ENCODE measurements at places on chromosomes 12 and 14.
A peak's percentile ranks its signal among the peaks of the same experiment; 100 is the strongest.

DNA sequence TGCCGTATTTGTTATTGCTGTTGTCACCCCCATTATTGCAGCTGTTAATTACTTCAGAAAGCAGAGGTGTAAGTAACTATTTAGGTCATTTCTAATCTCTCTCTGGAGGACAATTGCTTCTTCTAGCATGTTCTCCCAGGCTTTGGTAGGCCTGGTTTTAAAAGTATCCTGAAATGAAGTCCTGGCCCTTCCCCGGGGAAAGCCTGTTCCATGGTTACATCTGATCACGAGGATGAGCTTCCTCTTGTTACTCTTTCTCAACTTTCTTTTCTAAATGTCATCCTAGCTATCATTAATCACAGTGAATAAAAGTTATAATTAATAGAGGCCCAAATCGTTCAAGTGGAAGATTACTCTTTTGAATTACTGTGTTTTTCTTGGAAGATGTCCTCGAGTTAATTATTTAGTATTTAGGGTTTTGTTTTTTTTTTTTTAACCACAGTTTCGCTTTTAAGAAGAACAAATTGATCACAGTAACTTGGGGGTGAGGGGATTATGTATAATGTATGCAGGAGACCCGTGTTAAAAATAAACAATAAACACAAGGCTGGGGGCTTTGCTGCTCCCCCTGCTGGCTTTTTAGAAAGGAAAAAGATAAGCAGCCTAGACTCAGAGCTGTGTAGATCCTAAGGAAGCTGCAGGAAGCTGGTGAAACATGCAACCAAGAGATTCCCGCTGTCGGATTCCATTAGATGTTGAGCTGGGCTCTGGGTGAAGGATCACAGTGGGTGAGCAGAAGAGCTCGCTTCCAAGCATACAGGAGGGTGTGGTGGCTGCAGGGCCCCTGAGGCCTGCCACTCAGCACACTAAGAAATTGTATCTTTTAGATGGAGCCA, 420.1 kb downstream of the FUT8 start:
- peak; percentile 41 for DNase-seq

- no peak for DNase-seq
Measured at GRCh38 chr14:37597914-37598746, 2.7 kb downstream of the TTC6 start.

DNA sequence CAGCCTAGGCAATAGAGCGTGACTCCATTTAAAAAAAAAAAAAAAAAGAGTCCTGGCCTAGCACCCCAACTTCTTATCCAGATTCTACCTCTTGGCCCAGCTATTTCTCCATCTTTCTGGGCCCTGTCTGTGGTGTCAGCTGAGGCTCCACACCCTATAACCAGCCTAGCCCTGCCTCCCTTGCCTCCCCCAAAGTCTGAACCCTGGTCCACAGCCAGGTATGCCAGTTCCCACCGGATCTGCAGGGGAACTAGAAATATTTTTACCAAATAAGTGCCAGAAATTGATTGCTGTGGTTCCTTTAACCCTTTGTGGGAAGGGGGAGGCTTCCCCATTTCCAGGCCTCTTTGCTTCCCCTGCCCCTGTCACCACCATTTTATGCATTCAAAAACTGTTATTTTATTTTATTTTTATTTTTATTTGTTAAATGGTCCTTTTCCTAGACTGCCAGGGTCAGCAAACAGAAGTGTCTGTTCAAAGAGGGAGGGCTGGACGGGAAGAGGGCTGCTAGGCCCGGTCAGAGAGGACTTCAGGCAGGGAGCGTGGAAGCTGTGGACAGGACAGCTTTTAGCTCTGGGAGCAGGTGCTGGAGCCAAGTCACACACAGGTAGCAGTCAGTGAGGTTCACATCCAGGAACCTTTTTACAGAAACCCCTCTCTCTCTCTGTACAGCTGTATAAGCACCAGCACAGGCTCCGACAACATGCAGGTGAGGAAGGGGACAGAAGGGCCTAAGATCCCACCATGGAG, 23.2 kb downstream of the TTC9 start:
- no peak for DNase-seq

GRCh38 chr14:23663127-23663526, 27.0 kb downstream of the DHRS2 start:
- DNase-seq: no peak

DNA sequence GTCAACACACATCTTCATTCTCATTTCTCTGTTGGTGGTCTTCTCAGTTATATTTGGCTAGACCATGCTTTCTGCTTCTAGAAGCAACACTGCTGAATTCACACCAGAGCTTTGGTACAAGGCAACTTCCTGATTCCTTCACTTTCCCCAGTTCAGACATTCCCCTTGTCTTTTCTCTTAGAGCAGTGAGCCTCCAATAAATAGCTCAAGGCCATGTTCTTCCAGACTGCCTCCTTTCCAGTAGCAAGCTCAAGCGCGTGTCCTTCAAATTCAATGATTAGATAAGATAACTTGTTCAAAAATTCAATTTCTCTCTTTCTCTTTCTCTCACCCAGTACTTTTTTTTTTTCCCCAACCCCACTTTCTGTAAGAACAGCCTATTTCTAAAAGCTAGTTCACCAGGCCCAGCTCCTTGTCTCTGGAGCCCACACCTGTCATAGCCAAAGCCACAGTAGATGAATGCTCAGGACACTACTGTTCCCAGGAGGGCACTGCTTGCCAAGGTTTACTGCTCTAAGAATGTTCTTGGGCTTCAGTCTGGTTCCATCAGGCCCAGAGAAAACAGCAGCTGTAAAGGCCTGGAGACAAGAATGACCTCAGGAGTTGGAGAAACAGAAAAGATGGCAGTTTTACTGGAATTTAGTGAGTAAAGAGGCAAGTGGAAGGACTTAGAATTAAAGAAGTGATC, 17.7 kb downstream of the TBK1 start:
- DNase-seq: no peak

- peak; percentile 68 for DNase-seq
Measured at GRCh38 chr12:118034429-118035189, 18.1 kb downstream of the RFC5 start.

DNA sequence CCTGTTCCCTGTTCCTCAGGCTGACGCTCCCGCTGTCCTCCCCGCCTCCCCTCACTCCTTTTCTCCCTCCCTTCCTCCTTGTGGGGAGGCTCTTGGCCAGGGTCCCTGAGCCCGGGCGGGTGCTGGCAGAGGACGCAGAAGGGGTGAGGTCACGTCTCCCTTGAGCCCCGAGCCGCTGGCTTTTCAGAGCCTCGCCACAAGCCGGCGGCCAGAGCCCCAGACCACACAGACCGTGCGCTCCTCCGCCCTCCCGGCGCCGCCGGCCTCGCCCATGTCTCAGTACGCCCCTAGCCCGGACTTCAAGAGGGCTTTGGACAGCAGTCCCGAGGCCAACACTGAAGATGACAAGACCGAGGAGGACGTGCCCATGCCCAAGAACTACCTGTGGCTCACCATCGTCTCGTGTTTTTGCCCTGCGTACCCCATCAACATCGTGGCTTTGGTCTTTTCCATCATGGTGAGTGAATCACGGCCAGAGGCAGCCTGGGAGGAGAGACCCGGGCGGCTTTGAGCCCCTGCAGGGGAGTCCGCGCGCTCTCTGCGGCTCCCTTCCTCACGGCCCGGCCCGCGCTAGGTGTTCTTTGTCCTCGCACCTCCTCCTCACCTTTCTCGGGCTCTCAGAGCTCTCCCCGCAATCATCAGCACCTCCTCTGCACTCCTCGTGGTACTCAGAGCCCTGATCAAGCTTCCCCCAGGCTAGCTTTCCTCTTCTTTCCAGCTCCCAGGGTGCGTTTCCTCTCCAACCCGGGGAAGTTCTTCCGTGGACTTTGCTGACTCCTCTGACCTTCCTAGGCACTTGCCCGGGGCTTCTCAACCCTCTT, at the start of gene TMEM233:
TMEM233 (plus strand) TSS at position 197 of the 821 bp plus-strand sequence; CDS start at position 272, 75 bp downstream.
- no peak for DNase-seq

DNA sequence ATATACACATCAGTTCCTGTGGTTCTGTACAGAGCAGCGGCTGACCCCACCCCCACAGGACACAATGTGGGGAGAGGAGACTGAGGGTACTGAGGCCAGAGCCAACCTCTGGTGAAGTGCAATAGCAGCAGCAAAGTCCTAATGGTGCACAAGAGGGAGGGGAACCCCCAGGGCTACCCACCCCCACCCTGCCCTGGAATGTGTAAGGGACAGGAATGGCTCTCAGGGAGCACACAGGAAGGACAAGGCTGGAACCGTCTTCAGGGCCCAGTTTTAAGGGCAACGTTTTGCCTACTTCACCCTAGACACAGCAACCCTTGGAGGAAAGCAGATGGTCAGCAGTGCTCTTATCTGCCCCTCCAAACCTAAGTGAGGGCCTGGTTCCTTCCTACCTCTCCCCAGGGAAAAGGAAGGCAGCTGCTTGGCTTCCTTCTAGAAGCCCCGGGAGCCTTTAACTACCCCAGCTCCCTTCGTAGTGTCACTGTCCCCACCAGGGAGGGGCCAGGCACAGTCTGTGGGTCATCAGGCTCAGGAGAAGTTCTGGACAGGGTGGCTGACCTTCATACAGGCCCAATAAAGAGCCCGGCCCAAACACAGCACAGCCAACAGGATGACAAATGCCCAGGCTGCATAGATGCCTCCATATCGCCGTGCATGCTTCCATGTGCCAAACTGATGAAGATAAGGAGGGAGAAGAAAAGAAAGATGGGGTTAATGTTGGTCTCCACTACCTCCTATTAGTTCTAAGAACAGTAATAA, 3.0 kb downstream of the PIP4P1 start:
- DNase-seq: no peak

DNA sequence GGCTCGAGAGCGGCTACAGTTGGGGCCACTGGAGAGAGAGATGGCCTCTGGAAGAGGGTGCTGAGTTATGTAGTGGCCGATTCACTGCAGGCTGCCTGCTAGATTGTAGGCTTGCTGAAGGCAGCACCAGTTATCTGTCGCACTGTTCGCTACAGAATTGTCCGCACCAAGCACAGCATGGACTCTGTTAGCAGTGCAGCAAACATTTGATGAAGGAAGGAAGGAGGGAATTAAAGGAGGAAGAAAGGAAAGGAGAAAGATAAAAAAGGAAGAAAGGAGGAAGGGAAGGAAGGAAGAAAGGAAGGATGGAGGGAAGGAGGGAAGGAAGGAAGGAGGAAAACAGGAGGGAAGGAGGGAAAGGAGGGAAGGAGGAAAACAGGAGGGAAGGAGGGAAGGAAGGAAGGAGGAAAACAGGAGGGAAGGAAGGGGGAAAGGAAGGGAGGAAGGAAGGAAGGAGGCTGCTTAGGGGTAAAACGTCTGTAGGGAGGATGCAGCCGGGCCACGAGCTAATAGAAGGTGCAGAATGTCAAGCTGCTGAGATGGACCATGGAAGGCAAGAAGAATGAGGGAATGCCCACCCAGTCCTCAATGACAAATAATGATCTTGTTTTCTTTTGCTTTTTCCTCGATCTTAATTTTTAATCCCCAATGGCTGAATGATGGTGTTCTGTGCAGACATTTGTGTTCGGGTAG, 27.3 kb upstream of the ADIPOR2 start:
- DNase-seq: no peak

DNA sequence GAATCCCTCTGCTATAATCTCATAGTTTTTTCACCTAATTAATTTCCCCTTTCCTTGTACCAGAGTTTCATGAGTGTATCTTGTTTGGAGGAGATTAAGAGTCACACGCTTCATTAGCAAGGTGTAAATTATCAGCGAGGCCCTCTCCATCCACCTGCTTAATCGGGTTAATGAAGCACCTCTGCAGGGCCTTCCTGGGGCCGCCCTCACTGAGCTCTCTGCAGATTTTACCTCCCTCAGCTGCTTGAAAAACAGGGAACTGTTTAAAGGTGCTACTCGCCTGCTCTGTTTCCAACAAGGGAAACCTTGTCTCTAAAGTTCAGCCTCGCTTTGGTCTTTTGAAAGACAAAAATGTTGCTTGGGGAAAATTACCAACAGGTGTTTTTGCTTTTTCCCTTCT, 35.8 kb downstream of the OTX2 start:
- no peak for DNase-seq

- DNase-seq: no peak
Measured at GRCh38 chr12:111368291-111368787, 556 bp downstream of the PHETA1 start.

- no peak for DNase-seq
Measured at GRCh38 chr12:53478865-53479264, 20.4 kb downstream of the MAP3K12 start.

DNA sequence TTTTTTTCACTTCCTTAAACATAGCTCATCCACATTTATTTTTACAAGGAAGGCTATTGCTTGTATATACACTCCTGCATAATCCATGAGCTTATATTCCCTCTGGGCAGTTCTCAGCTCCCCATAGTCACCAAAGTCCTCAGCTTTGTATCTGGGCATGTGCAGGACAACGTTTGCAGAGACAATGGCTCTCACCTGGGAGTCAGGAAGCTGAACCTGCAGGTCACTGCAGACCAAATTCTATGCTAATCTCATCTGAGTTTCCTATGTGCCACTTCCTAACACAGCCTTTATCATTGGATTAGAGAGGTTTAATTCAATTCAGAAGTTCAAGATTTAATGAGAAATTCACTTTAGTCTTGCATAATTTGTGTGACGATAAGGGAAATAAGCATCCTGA, 131.5 kb downstream of the KCNK10 start:
- DNase-seq: no peak

DNA sequence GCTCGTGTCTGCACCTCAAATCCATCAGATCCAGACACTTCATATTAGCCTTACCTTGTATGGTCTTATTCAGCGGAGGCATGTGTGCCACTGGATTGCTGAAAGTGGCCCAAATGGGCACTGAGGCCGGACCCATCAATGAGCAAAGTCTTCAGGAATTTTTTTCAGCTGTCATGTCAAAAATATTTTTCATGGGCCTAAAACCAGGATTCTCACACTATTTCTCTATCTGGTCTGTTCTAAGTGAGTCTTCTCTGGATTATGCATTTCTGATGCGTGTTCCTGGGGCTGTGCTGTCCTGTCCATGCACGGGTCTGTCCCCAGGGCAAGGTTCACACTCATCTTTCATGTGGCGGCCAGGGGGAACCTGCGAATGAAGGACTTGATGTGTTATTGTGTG, 94.6 kb downstream of the KCNA5 start:
- DNase-seq: no peak

GRCh38 chr12:115267891-115268290, 583.9 kb upstream of the TBX3 start:
- no peak for DNase-seq

- no peak for DNase-seq
Measured at GRCh38 chr12:89674326-89674942, 34.2 kb downstream of the ATP2B1 start.

GRCh38 chr14:95185033-95185766, 27.9 kb upstream of the DICER1 start:
- peak; percentile 77 for DNase-seq

DNA sequence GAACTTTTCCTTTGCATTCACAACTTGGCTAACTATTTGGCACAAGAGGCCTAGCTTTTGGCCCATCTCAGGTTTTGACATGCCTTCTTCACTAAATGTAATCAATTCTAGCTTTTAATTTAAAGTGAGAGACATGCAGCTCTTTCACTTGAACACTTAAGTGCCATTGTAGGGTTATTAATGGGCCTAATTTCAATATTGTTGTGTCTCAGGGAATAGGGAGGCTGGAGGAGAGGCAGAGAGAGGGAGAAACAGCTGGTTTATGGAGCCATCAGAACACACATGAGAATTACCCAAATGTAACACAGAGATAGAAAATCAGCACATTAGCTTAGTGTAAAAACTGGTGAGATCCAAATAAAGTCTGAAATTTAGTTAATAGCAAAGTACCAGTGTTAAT, 157.4 kb downstream of the RPAP3 start:
- no peak for DNase-seq

GRCh38 chr12:41439801-41440200, 251.7 kb downstream of the PDZRN4 start:
- no peak for DNase-seq

GRCh38 chr12:53624956-53625355, 1.2 kb downstream of the ATF7 start:
- peak; percentile 26 for DNase-seq

- no peak for DNase-seq
Measured at GRCh38 chr14:101128478-101129321, 225.2 kb upstream of the RTL1 start.
